Stimulated activated CD8-positive, alpha-beta memory T cell treated with anti-CD3 and anti-CD28 coated beads, Interleukin-12 subunit alpha, Interleukin-12 subunit beta, amount 100 ng/mL, for 4 hours (primary cell): ENCODE measurements at places on chromosomes 5 and 9.

DNA sequence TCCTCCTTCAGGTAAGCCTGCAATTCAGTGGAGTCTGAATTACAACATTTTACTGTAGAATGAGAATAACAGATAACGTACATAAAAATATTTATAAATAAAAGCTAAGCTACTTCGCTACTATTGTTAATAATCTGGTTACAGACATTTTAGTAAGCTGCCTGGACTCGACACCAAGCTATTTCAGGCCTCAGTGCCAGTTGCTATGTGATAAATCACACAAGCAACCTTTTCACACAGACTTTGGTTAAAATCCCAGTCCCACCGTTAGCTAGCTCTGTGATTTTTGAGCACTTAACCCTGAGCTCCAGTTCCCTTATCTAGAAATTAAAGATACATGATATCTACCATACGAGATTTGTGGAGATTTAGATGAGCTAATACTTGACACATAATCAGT lies 99.9 kb downstream of the RFK start:
- no peak for DNase-seq

GRCh38 chr5:35320029-35320428 lies 89.7 kb upstream of the PRLR start:
- no peak for DNase-seq

- DNase-seq, result no peak
Observed at GRCh38 chr5:133863857-133864585, 104.4 kb downstream of the C5orf15 start.

DNA sequence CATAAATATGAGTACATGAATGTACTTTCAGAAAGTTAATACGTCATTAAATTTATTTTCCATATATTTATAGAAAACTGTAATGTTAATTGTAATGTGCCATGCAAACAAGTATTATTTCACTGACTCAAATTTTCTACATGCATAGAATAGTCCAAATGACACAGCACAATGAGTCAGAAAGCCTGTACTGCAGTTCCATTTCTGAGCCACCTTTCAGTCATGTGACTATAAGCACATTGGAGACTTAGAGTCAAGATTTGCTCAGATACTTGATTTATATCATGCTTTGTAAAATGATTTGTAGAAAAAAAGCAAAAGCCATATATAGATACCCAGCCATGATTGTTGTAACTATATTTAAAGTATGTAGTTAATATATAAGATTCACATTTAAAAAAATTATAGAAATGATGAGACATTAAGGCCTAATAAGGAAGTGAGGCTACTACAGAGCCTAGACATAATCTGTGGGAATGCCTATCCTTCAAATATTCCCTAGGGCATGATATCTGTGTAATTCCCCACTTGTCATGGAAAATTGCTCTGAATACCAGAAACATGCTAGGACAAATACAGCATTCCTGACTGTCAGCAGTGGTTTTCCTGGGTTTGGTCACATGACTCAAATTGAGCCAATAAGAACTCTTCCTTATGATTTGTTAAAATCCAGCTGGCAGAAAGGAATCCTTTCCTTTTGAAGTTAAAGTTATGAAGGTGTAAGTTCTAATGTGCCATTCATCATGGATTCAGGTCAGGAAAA lies 50.0 kb downstream of the PTPRD start:
- DNase-seq, result no peak

- DNase-seq, result no peak
Observed at GRCh38 chr5:16504571-16504970, 39.0 kb upstream of the ZNF622 start.
